ENCODE measurements at places on chromosomes 1 and 21.

GRCh38 chr1:68180441-68181164 lies 51.7 kb downstream of the WLS start:
- DNase-seq: no peak

DNA sequence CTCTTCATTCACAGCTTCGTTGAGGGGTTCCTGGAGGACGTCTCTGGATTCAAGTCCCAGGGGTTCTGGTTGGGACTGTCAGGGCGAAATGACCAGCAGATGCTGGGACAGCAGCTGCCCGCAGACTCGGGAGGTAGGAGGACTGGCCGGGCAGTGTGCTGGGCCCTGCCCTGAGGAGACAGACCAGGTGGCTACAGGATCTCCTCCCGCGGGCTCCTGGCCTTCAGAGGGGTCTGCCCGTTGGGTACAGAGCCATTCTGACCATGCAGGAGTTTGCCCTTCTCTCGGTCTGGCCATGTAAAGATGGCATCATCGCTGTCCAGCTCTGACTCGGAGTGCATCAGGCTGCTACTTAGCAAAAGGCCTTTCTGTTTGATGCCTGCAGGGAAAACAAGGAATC lies 122.5 kb downstream of the KIAA0319L start:
- DNase-seq: no peak

DNA sequence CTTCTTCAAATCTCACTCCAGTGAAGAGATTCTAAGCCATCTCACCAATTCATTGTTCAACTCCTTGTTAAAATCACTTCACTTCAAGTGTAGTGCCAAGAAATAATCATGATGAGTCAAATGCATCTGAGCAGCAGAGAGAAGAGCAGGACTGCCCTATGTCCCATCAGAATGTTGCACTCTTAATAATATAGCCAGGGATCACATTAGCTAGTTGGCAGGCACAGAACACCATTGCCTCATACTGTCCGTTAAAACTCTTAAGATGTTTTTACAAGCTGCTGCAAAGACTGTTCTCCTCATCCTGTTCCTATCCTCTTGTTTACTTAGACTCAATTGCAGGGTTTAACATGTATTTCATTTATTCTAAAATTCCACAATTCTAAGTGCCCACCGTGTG lies 432.9 kb downstream of the PLPP3 start:
- no peak for DNase-seq

DNA sequence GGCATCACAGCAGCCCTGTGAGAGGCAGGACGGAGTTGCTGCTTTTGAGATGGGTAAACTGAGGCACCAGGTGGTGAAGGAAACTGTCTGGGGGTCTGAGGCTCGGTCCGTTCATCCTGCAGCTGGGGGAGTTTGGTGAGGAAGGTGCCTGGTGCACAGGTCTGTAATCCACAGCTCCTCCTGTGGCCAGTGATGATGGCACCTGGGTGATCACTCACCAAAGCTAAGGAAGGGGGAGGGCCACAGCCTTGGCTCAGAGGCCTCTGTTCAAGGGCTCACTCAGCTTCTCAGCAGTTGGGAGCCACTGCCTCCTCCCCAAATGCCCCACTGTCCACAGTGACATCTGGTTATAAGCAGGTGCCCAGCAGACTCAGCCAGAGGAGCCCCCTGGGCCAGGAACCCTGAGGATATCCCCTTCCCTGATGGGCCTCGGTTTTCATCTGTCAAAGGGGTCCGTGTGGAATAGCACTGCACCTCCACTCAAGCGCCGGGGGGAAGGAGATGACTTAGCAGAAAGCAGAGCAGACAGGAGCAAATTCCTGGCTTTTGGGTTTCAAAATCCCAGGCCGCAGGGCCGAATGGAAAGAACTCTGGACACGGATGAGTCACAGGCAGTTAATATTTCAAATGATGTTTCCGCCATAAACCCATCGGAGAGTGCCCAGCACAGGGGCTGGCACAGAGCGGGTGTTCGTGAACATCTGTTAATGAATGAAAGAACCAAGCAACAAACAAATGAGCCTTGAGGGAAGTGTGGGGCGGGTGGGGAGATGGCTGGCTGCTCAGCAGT lies 82.8 kb downstream of the DMRTB1 start:
- no peak for DNase-seq

GRCh38 chr1:174940646-174941175 lies 59.0 kb upstream of the CACYBP start:
- DNase-seq: no peak

GRCh38 chr1:1969505-1969900 lies 34.1 kb downstream of the CFAP74 start:
- no peak for DNase-seq

DNA sequence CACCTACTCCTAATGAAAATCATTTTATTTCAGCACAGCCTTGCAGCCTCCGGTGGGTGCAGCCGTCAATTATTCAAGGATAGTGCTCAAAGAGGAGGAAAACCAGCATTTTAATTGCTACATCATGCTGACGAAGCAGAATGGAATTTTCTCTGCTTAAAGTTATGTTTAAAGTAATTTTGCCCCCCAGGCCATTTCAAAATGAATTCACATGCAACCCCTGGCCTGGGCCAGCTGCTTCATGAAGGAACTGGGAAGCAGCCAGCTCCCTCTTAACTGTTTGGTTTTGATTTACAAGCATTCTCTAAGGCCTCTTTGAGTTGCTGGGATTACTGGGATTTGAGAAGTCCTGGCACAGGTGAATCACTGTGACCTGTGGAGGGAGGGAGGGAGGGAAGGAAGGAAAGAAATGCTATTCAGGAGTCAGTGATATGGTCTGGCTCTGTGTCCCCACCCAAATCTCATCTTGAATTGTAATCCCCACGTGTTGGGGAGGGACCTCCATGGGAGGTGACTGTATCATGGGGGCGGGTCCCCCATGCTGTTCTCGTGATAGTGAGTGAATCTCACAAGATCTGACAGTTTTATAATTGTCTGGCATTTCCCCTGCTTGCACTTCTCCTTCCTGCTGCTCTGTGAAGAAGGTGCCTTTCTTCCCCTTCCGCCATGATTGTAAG lies 66.0 kb downstream of the PGBD5 start:
- DNase-seq: no peak

GRCh38 chr1:117295001-117295400 lies 72.2 kb upstream of the MAN1A2 start:
- no peak for DNase-seq

DNA sequence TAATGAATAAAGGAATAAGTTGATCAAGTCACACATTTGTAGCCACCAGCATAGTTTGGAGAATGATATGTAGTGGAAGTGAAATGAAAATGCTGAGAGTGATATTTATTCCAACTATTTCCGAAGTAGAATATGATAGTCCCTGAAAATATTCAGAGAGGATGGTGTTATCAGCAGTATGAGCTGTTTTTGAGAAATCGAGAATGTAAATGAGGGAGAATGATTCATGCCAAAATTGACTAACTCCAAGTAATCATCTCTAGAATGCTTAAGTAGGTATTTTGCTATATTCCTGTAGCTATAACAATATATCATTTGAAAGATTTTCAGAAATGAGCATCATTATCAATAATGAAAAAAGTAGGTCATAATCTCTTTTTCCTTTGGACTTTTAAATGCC lies 178.9 kb downstream of the PDE4B start:
- DNase-seq: no peak

DNA sequence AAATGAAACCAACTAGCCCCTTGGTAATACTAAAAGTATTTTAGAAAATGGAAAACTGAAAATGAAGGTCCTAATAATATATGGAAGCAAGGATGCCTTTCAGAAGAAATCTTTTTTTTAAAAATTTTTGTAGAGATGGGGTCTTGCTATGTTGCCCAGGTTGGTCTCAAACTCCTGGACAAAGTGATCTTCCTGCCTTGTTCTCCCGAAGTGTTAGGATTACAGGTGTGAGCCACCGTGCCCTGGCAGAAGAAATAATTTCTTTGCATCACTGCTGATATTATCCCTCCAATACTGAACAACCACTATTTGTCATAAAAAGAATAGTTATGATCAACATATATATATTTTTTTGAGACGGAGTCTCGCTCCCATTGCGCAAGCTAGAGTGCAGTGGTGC lies 25.6 kb downstream of the SELENOF start:
- no peak for DNase-seq

GRCh38 chr1:90763930-90764329 lies 46.8 kb upstream of the BARHL2 start:
- no peak for DNase-seq

- DNase-seq: no peak
Measured at GRCh38 chr21:41680444-41681347, 86.2 kb downstream of the RIPK4 start.

Data from activated CD4-positive, alpha-beta T cell treated with anti-CD3 and anti-CD28 coated beads for 24 hours (primary cell).